ENCODE measurements at places on chromosomes 13 and 19.

DNA sequence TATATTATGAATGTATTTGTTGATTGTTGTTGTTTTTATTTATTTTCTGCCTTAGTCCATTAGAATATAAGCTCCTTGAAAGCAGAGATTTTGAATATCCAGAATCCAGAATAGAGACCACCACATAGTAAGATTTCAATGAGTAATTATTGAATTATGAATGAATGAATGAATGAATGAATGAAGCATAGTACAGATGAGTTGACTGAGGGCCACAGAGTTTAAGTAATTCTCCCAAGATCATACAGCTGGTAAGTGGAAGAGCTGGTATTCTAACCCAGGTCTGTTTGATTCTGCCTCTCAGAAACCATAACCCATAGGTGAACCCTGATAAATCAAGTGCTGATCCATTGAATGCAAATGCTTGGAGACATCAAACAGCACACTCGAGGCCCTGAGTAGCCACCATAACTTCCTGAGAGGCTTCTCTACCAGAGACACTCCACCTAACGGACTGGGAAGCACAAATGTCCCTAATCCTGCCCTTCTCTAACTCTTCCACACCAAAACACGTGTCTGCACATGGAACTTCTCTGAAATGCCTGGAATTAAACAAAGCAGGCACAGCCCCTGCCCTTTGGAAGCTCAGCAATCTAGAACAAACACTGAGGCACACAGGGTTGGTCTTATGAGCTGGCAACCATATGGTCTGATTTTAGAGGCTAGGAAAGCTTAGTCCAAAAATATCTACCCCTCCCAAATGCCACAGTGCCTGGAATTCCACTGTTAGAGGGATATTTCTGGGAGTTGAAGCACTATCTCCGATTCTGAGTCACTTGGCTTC, 190.1 kb downstream of the FOXO1 start:
- DNase-seq = no peak

GRCh38 chr19:42985588-42985987, 40.7 kb downstream of the PSG11 start:
- no peak for DNase-seq

GRCh38 chr13:49499889-49500660, 4.3 kb downstream of the PHF11 start:
- DNase-seq = no peak

DNA sequence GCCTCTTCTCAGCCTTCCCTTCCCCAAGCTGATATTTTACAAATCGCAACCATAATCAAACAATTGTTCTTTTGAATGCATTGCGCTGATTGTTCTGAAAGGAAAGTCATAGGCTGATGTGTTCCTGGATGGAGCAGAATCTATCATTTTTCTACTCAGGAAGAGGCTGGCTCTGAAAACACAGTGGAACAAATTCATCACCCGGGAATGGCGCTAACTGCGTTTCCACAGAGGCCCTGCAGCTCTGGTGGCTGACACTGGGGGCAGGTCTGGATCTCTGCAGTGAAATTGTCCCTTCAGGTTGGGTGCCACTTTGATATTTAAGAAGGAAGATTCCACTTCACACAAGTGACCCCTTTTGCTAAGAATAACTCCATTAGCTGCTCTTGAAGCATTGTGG, 1060.8 kb downstream of the UQCRFS1 start:
- no peak for DNase-seq

DNA sequence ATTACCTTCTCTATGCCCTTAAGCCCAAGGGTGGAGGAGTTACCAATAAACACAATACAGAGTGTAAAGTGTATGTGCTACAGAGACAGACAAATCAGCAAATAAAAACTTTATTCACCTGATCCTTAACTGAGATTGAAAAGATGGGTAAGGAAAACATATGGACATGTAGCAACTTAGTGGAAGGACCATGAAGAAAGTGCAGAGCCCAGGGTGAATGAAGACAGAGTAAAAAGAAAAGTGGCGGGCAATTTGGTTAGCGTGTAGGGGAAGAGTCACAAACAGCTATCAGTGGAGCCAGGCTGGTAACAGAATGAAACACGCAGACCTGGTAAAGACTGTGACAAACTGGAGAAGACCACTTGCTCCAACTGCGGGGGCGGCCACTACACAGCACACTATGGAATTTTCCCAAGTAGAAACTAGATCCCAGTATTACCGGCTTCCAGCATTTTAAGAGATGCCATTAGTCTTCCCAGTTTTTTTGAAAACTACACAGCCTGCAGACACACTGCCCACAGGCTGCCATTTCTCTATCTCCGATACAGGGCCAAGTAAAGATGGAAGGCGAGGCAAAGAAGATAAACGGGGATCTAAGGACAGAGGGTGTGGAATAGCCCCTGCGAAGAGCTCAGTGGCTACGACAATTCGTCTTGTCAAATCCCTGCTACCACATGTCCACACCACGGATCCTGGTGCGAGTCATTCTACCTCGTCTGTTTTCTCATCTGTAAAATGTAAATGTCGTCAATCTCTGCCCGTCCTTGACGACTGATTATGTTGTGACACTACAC, 1.2 kb downstream of the UQCRFS1 start:
- no peak for DNase-seq

GRCh38 chr19:1856698-1857603, 6.4 kb downstream of the KLF16 start:
- peak; percentile 58 for DNase-seq

GRCh38 chr13:51801631-51802099, 2.3 kb downstream of the DHRS12 start:
- no peak for DNase-seq

DNA sequence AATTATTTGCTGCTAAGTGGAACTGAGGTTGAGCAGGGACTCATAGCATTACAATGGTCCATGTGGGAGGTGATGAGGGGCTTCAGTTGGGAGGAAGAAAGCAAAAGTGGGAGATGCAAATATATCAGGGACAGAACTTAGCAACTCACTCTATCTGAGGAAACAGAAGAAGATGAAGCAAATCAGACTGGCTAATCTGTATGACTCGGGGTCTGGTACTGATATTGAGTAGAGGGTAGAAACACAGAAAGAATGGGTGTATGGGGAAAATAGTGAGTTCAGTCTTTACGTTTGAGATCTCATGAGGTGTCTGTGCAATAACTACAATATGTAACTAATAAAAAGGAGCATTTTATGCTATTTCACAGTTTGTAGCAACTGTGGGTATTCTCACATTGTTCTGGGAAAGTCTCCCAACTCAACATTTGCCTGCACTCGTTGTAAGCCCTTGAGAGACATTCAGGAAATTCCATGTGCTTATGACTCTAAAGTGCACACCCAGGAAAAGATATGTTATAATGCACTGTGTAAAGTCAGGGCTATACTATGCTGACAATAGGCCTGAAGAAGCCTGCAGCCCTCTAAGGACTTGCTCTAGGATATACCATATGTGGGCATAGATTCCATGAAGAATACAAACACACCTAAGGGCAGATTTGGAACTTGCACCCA, 183.5 kb downstream of the SPRY2 start:
- no peak for DNase-seq

DNA sequence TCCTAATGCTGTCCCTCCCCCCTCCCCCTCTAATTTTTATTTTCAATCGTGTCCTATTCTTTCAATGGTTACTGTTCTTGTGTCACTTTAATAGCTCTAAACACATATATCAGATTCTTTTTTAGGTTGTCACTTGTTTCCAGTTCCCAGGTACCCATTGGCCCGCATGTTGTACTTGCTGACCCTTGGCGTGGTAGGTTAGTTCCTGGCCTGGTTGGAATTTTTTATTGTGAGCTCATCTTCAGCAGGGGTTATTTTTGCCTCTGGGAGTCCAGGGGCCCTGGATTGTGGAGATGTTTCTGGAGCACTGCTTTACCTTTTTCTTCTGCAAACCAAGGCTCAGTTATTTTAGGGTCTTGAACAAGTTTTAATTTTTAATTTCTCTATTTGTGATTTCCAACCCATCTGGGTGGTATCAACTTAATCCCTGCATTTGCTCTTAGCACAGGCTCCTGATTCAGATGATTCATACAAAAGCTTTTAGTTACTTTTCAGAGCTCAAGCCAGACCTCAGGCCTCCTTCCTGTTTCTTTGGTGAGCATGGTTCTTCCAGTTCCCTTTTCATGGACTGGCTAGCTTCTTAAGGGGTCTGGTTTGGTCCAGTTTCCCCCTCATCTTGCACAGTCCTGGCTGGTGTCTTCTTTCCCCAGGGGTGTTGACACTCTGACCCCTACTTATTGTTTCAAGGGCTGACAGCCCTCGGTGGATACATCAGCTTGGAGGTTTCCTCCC, 220.5 kb downstream of the TM9SF2 start:
- DNase-seq = no peak

DNA sequence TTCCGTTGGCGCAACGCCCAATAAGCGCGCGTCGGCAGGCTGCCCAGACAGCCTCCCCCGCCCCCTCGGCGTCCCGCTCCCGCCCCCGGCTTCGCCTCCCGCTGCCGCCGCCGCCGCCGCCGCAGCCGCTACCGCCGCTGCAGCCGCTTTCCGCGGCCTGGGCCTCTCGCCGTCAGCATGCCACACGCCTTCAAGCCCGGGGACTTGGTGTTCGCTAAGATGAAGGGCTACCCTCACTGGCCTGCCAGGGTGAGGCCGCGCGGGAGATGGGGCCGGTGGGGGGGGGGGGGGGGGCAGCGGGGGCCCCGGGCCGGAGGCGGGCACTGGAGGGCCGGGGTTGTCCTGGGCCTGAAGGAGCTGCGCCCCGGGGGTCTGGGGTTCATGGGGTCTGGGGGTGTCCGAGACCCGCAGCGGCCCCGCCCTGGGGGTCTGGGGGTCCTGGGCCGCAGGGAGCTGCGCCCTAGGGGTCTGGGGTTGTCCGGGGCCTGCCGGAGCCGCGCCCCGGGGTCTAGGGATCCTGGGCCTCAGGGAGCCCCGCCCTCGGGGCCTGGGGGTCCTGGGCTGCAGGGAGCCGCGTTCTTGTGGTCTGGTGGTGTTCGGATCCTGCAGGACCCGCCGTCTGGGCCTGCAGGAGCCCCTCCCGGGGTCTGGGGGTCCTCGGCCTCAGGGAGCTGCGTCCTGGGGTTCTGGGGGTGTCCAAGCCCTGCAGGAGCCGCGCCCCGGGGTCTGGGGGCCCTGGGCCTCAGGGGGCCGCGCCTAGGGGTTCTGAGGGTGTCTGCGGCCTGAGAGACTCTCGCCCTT, at the start of gene HDGFL2:
Gene HDGFL2 (plus strand): TSS at position 124 of the 801 bp plus-strand sequence. CDS start 54 bp downstream, at position 178.
- DNase-seq = no peak

- DNase-seq = no peak
Observed at GRCh38 chr13:109344552-109345157, 441.7 kb downstream of the IRS2 start.

DNA sequence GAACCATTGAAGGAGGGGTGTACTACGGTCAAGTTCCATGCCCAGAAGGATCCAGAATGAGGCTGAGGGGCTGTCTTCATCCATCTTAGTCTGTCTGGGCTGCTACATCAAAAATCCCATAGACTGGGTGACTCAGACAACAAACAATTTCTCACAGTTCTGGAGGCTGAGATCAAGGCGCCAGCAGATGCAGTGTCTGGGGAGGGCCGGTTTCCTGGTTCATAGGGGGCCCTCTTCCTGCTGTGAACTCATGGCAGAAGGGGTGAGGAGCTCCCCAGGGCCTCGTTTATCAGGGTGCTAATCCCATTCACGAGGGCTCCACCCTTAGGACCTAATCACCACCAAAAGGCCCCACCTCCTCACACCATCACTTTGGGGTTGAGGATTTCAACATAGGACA, 14.7 kb upstream of the KCTD15 start:
- DNase-seq = no peak

GRCh38 chr13:39811051-39811450, 155.6 kb downstream of the COG6 start:
- DNase-seq = no peak

- no peak for DNase-seq
Observed at GRCh38 chr19:13985771-13986347, 20.3 kb downstream of the RFX1 start.

GRCh38 chr13:76849493-76849892, 36.7 kb downstream of the KCTD12 start:
- no peak for DNase-seq

DNA sequence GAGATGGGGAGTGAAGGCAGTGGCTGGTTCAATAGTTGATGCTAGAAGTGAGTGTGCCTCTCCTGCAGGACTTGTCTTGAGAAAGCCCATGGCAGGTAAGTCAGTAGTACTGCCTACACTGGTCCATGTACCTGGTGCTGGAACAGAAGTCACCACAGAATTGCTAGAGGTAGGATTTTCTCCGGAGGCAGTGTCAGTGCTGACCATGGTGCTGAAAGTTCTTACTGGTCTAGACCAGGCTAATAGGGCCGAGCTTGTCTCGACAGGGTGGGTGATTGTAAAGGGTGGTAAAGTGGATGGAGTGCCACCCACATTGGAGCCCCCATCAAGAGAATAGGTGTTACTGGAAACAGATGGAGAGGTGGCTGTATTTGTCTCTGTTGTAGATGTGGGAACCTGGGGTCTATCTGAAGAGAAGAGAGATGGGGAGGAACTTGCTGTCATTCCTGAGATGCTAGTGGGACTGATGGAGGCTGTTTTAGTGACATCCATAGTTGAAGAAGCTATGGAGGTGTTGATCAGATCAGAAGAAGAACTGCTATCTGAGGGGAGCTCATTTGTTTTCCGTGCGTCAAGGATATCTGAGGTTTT, 36.6 kb downstream of the MUC16 start:
- DNase-seq = no peak

DNA sequence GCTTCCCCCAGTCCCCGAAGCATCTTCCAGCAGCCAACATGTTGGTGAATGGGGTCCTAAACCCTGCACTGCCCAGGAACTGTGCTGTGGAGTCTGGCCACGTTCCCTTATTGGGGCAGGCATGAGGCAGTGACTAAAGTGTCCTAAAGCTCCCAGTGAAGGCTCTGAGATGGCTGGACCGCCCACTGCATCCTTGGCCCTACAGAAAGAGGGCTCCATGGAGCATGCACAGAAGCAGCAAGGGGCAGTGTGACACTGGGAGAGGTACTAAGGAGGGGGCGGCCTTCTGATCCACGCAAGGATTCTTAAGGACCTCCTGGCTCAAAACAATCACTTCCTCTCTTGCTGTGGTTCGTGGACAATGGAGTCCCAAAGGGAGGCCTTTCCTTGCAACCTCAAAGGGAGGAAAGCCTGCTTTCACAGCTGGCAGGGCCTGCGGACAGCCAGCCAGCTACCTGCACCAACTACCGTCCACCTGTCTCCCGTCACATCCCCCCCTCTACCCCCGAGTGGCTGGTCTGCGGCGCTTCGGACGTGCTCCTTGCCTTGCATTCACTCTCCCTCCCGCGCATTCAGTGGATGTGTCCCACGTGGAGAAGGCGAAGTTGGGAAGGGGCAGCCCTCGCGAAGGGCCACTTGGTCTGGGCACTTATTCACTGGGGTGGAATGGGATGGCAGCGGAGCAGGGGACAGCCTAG, 63.9 kb upstream of the STARD13 start:
- no peak for DNase-seq

GRCh38 chr13:34144142-34144541, 326.2 kb downstream of the RFC3 start:
- no peak for DNase-seq

- DNase-seq = peak; percentile 72
Observed at GRCh38 chr19:12792051-12792852, 966 bp downstream of the JUNB start.

Measured in activated CD4-positive, alpha-beta T cell treated with anti-CD3 and anti-CD28 coated beads, Interleukin-2, amount 50 U/mL, for 4 hours (primary cell).